ENCODE measurements at places on chromosomes 5 and 9.

DNA sequence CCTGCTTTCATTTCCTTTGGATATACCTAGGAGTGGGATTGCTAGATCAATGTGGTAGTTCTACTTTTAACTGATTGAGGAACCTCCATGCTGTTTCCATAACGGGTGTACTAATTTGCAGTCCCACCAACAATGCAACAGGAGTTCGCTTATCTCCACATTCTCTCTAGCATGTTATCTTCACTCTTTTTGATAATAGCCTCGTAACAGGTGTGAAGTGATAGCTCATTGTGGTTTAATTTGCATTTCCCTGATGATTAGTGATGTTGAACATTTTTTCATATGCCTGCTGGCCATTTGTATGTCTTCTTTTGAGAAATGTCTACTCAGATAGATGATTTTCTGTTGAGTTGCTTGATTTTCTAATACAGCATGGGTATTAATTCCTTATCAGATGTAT is 142.2 kb downstream of the ZNF462 start:
- DNase-seq, result no peak

- no peak for DNase-seq
Observed at GRCh38 chr5:87103616-87104287, 163.9 kb upstream of the RASA1 start.

- DNase-seq, result no peak
Observed at GRCh38 chr5:329768-330167, 8.3 kb downstream of the AHRR start.

DNA sequence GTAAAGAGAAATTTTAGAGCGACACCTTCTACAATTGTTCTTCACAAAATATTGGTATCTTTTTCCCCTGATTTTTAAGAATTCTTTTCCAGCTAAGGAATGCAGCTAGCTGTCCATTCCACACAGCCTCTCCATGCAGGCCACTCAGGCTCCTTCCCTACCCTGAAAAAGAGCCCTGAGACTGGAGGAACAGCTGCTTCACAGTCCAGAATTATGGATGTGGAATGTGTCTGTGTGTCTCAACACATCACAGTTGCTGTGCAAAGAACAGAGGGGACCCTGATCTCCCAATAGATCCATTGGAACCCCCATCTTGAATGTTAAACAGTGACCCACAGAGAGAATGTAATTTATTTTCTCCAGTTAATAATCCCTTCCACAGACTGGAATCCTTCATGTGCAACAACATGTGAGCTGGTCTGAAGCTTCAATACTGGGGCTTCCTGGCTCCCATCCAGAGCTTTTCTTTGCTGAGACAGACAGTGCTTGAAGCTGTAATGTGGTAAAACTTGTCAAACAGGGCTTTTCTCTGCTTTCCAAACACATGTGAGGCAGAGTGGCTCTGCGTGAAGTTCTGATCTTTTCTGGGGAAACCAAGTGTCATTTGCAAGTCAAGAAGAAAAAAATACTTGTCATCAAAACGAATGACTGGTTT is 53.3 kb upstream of the SMC5 start:
- DNase-seq, result peak; percentile 51
